ENCODE measurements at places on chromosomes 12 and 14. TPM values are rescaled to one million over a fixed set of nuclear protein-coding genes. Genes with fewer than 3 reads are reported as not detected.

The TAS2R42 gene
- not detected for total RNA-seq

The KRT75 gene
- total RNA-seq: not detected

DNA sequence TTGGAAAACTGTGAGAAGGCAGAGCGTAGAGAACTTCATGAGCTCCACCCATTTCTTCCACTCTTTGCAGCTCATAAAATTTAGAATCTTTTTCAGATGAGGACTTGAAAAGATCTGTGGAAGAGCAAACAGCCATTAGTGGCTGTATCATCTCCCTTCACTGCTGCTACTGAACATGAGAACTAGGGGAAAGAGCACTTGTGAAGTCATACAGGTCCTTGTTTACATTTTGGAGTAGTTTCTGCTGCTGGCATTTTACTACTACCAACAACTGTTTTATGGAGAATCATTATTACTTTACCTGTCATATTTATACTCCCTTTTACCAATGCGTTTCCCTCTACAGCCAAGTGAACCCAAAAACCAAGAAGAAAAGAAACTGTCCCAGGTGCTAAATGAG is 41.0 kb downstream of the RPGRIP1 start:
- DNase-seq: no peak

- no peak for DNase-seq
Measured at GRCh38 chr14:24920265-24921075, 129.5 kb downstream of the STXBP6 start.

DNA sequence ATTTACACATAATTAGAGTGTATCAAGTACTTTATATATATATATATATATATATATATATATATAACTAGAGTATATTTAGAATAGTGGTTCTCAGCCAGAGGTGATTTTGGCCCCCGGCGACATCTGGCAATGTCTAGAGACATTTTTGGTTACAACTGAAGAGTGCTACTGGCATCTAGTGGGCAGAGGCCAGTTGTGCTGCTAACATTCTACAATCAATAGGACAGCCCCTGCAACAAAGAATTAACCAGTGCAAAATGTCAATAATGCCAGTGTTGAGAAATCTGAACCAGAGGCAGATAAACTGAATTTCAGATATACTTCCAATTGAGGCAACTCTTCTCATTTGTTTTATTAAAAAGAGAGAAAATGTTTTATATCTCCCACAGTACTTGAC is 8.9 kb downstream of the GTF2A1 start:
- no peak for DNase-seq

DNA sequence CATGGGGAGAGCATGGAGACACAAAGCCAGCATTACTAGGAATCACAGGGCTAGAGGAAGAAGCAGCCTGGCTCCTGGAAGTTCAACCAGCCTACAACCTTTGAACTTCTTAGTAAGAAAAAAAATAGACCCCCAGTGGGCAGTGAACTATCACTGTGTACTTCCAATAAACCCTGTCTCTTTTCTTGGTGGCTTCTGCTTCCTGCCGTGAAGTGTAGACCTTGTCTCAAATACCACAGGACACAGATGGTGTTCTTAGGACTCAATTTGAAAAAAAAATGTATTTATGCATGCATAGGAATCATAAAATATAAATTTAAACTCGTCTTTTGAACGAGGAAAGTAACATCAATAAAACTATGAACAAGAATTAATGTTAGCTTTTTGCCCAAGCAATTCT is 3.6 kb upstream of the PTGER2 start:
- DNase-seq: no peak

GRCh38 chr12:54589964-54590363 is 1.5 kb upstream of the PPP1R1A start:
- DNase-seq: no peak
